ENCODE measurements at places on chromosomes 13 and 19. TPM values are rescaled to one million over a fixed set of nuclear protein-coding genes. Genes with fewer than 3 reads are reported as not detected.

PRODH2 gene
- not detected for total RNA-seq

KCNRG gene
- total RNA-seq = 0.59 TPM

SIAH3 gene
- 0.10 TPM for total RNA-seq

TTYH1 gene
- 2.2 TPM for total RNA-seq

DIRAS1 gene
- total RNA-seq = not detected

LYL1 gene
- total RNA-seq = 4.2 TPM

CTXN1 gene
- not detected for total RNA-seq

LSR gene
- total RNA-seq = 4.5 TPM

KLK13 gene
- not detected for total RNA-seq

ZNF441 gene
- 4.6 TPM for total RNA-seq

ZNF260 gene
- 10.5 TPM for total RNA-seq

SGCG gene
- not detected for total RNA-seq

PRKCG gene
- total RNA-seq = 0.32 TPM
